SJSA1 (cell line): ENCODE measurements at places on chromosomes 6 and 20. TPM values are rescaled to one million over a fixed set of nuclear protein-coding genes. Genes with fewer than 3 reads are reported as not detected.
A peak's percentile ranks its signal among the peaks of the same experiment; 100 is the strongest.

- peaks cover 24% of the 10 kb centered on the region for H3K4me1 ChIP-seq
- no peak for DNase-seq
- no peaks in the 10 kb centered on the region for H3K27me3 ChIP-seq
- H3K36me3 ChIP-seq: peaks cover 4% of the 10 kb centered on the region
Observed at GRCh38 chr20:34301587-34302311, 1.4 kb downstream of the AHCY start.

- H3K4me3 ChIP-seq: peak overlapping the region; percentile 87
- no peaks in the 10 kb centered on the region for H3K27me3 ChIP-seq
- H3K4me1 ChIP-seq: peaks cover 13% of the 10 kb centered on the region
Observed at GRCh38 chr20:18138639-18139583, 1.2 kb downstream of the KAT14 start.

DNA sequence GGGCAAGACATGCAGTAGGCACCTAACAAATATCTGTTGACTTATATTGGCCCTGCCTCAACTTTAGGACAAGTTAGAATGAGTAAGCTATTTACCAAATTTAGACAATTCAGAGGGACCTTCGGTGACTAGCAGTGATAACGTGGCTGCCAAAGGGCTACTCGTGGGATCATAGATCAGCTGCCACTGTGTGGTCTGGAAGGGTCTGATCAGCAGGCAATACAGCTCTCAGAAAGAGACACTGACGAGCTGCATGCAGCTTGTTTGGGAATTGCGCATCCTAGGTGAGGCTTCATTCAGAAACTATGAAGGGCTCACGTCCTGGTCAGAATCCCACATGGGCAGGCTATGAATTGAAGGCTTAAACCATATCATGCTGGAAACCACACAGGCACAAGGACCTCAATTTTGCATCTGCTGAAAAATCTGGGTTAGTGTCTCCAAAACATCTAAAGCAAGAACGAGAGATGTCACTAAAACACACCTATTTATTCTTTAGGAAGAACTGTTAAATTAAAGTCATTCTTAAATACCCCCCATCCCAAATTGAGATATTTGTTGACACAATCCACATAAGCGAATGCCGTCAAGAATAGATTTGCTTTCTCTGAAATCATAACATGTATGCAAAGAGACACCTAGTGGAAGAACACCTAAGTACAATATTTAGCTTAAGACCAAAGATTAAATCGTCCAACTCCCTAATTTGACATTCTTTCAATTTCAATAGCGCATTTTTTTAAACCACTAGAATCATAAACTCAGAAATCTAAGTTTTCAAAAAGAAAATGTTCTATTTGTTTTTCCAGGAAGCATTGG is 79.6 kb downstream of the IPCEF1 start:
- no peak for DNase-seq
- no peaks in the 10 kb centered on the region for H3K27me3 ChIP-seq
- H3K27ac ChIP-seq: no peak overlapping the region
- H3K4me3 ChIP-seq: peak overlapping the region; percentile 13
- no peaks in the 10 kb centered on the region for H3K36me3 ChIP-seq
- peaks cover 11% of the 10 kb centered on the region; the same call in 1 of the 2 replicates for H3K4me1 ChIP-seq

GRCh38 chr6:117200067-117200466 is 65.3 kb upstream of the VGLL2 start:
- DNase-seq: no peak
- no peaks in the 10 kb centered on the region for H3K36me3 ChIP-seq
- no peaks in the 10 kb centered on the region; the same call in 1 of the 2 replicates for H3K4me1 ChIP-seq
- H3K27me3 ChIP-seq: no peaks in the 10 kb centered on the region
- no peak overlapping the region for H3K27ac ChIP-seq

- H3K27me3 ChIP-seq: no peaks in the 10 kb centered on the region
- no peak for DNase-seq
- no peak overlapping the region for H3K27ac ChIP-seq
- H3K36me3 ChIP-seq: no peaks in the 10 kb centered on the region
Observed at GRCh38 chr6:22651731-22652130, 82.4 kb downstream of the HDGFL1 start.

DNA sequence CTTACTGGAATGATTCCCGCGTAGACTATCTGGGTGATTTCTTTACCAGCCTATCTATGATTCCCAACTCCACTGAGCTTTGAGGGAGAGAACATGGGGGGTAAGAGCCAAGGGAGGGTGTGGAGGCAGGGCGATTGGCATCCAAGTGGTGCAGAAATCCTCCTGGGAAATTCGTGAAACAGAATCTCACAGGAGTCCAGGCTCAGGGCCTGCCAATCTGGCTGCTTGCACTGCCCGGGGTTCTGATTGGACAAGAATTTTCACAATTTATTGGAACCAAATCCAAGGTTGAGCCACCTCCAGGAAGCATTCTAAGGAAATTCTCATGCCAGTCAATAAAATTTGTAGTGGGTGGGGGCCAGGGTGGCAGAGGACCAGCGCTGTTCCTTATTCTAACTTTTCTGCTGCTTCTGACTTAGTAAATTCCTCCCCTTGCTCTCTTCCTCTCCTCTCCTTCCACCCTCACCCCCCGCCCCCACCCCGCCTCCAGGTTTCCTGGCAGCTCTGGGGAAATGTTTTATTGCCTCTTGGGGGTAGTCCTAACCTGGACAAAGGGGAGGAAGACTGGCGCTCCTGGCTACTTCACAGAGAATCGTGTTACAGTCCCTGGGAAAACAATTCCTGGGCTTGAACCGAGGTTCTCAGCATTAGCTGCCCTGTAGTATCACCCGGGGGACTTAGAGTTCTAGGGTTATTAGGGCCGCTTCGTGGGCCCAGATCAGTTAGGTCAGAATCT is 3.1 kb downstream of the BMP6 start:
- H3K36me3 ChIP-seq: no peaks in the 10 kb centered on the region
- H3K27me3 ChIP-seq: peaks cover 23% of the 10 kb centered on the region
- H3K27ac ChIP-seq: no peak overlapping the region
- no peak for DNase-seq
- H3K4me1 ChIP-seq: peaks cover 51% of the 10 kb centered on the region

DNA sequence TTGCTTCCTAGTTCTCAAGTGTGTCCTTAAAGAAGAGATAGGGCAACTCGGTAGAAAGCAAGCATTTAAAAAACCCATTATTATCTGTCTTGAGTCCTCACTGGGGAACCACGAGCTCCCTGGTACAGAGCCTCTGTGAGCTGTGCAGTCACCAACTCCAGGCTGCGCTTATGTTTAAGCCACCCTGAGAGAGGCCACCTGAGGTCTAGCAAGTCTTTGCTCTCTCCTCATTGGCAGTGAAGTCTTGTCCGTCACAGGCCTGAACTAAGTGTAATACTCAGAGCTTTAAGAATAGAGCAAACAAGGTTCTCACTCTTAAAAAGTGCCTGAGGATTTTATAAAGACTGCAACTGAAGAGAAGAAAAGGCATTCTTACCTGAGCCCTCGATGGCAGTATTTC is 3.9 kb upstream of the CLDN20 start:
- no peak overlapping the region for H3K27ac ChIP-seq
- H3K4me1 ChIP-seq: peaks cover 2% of the 10 kb centered on the region
- no peak overlapping the region for H3K4me3 ChIP-seq
- H3K36me3 ChIP-seq: peaks cover 83% of the 10 kb centered on the region
- DNase-seq: no peak

OR2H1 gene
- not detected in 2 replicates for total RNA-seq

HLA-DQB2 gene
- total RNA-seq: not detected in 2 replicates
